ENCODE measurements at places on chromosomes 2 and 18. TPM values are rescaled to one million over a fixed set of nuclear protein-coding genes. Genes with fewer than 3 reads are reported as not detected.

GRCh38 chr2:38552259-38552658 lies 50.5 kb downstream of the HNRNPLL start:
- no peak for DNase-seq

DNA sequence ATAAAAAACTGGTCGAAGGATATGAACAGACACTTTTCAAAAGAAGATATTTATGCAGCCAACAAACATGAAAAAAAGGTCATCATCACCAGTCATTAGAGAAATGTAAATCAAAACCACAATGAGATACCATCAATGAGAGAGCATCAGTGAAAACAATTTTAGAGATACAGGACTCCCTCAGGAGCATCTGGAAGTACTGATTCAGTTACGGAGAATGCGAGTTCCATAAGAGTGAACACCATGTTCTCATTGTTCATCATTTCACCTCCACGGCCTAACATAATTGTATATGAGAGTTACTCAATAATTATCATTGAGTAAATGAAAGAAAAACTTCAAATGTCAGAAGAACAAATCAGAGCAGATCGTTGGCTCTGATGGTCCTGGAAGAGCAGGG lies 140.9 kb upstream of the TANK start:
- no peak for DNase-seq

- DNase-seq: no peak
These were observed 218.4 kb upstream of the TRIB2 start for GRCh38 chr2:12498286-12498685.

PDIA6 gene
- total RNA-seq: 299 TPM

MYCN gene
- 26.7 TPM for total RNA-seq

- DNase-seq: no peak
These were observed 245.0 kb upstream of the FN1 start for GRCh38 chr2:215680605-215681598.

DNA sequence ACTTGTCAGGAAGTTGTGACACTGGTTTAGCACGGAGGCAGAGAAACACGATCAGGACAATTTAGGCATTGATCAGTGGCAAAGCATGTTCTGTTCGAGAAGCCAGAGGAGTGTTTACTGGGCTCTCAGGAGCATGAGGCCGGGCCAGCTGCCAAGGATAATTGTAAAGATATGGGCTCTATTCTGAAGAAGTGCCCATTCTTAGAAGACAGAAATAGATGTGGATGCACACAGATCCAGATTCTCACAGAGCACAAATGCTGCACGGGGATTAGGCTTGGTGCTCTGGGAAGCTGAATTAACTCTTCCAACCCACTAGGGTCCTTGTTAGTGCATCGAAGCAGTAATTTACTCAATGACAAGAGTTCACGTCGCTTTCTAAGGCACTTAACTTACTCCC lies 16.2 kb downstream of the AFF3 start:
- DNase-seq: no peak
